ENCODE measurements at places on chromosomes 1 and 21. TPM values are rescaled to one million over a fixed set of nuclear protein-coding genes. Genes with fewer than 3 reads are reported as not detected.
A peak's percentile ranks its signal among the peaks of the same experiment; 100 is the strongest.

GRCh38 chr1:221284028-221284427 lies 404.8 kb downstream of the HLX start:
- DNase-seq: no peak
- H3K27ac ChIP-seq: no peak overlapping the region
- H3K4me3 ChIP-seq: no peak overlapping the region
- H3K36me3 ChIP-seq: no peaks in the 10 kb centered on the region
- H3K4me1 ChIP-seq: no peaks in the 10 kb centered on the region

DNA sequence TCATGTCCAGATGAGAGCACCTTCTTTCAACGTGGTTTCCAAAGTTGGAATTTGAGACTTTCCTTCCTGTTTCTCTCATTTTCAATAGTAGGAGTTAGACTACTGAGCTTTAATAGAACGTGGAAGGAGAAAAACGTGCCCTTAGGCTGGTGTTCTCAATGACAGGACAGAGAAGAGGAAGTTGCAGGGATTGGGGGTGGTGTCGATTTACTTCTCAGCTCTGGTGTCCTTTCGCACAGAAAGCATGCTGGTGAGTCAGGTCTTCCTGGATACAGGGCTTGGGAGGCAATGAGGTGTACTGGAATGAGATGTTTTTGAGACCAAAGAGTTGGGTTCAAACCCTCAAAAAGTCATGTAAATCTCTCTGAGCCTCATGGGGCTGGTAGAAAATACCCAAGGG lies 67.1 kb downstream of the HIVEP3 start:
- no peaks in the 10 kb centered on the region for H3K27me3 ChIP-seq
- H3K36me3 ChIP-seq: peaks cover 10% of the 10 kb centered on the region
- H3K4me1 ChIP-seq: peaks cover 35% of the 10 kb centered on the region
- H3K4me3 ChIP-seq: no peak overlapping the region
- DNase-seq: no peak
- H3K27ac ChIP-seq: no peak overlapping the region

DNA sequence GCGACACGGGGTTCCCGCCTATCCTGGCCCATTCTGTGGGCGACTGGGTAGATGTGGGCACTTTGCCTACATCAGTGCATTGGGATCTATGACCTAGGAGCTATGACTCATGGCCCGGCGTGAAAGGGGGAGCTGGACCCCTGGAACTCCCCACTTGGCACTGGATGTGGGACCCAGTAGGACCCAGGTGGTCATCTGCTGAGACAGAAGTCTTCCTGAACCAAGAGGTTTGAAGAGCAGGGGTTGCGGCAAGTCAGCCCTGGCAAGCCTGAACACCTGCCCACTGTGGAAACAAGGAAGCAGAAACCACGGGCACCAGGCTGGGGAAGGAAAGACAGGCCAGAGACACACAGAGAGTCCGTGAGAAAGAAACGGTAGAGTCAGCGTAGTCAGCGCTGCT lies 656.7 kb downstream of the AJAP1 start:
- no peak overlapping the region for H3K4me3 ChIP-seq
- no peaks in the 10 kb centered on the region for H3K36me3 ChIP-seq
- no peak overlapping the region for H3K27ac ChIP-seq
- peaks cover 4% of the 10 kb centered on the region for H3K27me3 ChIP-seq
- H3K4me1 ChIP-seq: no peaks in the 10 kb centered on the region
- no peak for DNase-seq

GRCh38 chr1:57017200-57017599 lies 51.4 kb upstream of the C8B start:
- no peak for DNase-seq
- H3K27ac ChIP-seq: no peak overlapping the region
- H3K36me3 ChIP-seq: no peaks in the 10 kb centered on the region
- no peaks in the 10 kb centered on the region for H3K4me1 ChIP-seq
- no peaks in the 10 kb centered on the region for H3K27me3 ChIP-seq
- no peak overlapping the region for H3K4me3 ChIP-seq

DNA sequence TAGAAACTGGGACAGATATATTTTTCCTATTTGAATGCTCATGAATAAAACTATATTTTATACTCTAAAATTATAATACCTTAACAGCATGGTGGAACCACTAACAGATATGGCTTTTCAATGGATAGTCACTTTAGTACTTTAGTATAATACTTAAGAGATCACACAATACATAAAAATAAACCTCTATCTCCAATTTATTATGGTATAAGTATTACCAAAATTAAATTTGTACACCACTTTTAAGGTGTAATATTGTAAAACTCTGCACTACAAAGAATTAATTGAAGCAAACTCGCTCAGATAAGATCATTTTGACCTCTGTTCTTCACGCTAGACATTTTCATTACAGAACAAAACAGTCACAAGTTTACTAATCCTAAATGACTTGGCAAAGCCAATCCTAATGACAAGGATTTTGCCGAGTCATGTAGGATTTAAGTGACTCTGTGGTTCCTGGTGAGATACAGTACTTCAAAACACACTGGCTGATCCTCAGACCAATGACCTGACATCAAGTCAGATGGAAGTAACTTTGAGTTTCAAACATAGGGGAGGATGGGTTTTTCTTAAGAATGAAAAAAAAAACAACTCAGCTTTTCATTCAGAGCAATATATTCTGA lies 200.6 kb downstream of the SMYD3 start:
- no peak for DNase-seq
- H3K36me3 ChIP-seq: peaks cover 3% of the 10 kb centered on the region
- no peak overlapping the region for H3K27ac ChIP-seq
- H3K4me3 ChIP-seq: no peak overlapping the region
- no peaks in the 10 kb centered on the region for H3K27me3 ChIP-seq

DNA sequence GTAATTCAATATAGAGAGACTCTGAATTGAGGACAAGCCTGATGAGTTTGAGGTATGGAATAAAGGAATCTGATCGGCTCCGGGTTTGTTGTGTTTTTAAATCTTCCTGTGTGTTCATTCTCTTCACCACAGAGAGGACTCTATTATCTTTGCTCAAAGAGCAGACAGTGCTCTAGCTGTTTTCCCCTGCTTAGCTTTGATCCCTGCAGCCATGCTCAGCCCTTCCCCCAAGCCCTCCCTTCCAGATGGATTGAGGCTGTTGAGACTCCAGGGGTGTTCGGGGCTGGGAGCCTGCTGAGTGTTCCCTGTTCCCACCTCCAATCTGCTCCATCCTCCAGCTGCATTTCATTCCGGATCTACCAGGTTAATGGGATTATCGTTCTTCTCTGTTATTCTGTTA lies 74.2 kb upstream of the CXADR start:
- H3K36me3 ChIP-seq: no peaks in the 10 kb centered on the region
- no peak for DNase-seq
- H3K4me3 ChIP-seq: no peak overlapping the region
- H3K27me3 ChIP-seq: peaks cover 15% of the 10 kb centered on the region
- H3K27ac ChIP-seq: no peak overlapping the region

GRCh38 chr1:213750231-213751063 lies 237.3 kb upstream of the PROX1 start:
- H3K4me1 ChIP-seq: no peaks in the 10 kb centered on the region
- H3K36me3 ChIP-seq: no peaks in the 10 kb centered on the region
- DNase-seq: no peak
- no peak overlapping the region for H3K4me3 ChIP-seq
- H3K27me3 ChIP-seq: no peaks in the 10 kb centered on the region

DNA sequence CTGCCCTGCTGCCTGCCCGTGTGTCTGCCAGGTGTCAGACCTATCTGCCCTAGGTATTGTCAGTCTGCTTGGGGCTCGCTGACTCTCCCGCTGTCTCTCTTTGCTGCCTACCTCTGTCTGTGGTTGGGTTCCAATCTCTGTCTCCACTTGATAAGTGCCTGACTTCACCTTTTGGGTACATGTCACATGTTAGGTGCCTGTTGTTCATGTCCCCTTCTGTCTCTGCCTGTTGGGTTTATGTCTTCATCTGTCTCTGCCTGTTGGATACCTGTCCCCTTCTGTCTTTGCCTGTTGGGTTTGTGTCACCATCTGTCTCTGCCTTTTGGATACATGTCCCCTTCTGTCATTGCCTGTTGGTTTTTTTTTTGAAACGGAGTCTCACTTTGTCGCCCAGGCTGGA lies 14.6 kb downstream of the RPS6KA1 start:
- no peaks in the 10 kb centered on the region for H3K27me3 ChIP-seq
- no peak for DNase-seq
- peaks cover 37% of the 10 kb centered on the region for H3K36me3 ChIP-seq
- peaks cover 86% of the 10 kb centered on the region for H3K4me1 ChIP-seq
- peak overlapping the region; percentile 86 for H3K4me3 ChIP-seq

DNA sequence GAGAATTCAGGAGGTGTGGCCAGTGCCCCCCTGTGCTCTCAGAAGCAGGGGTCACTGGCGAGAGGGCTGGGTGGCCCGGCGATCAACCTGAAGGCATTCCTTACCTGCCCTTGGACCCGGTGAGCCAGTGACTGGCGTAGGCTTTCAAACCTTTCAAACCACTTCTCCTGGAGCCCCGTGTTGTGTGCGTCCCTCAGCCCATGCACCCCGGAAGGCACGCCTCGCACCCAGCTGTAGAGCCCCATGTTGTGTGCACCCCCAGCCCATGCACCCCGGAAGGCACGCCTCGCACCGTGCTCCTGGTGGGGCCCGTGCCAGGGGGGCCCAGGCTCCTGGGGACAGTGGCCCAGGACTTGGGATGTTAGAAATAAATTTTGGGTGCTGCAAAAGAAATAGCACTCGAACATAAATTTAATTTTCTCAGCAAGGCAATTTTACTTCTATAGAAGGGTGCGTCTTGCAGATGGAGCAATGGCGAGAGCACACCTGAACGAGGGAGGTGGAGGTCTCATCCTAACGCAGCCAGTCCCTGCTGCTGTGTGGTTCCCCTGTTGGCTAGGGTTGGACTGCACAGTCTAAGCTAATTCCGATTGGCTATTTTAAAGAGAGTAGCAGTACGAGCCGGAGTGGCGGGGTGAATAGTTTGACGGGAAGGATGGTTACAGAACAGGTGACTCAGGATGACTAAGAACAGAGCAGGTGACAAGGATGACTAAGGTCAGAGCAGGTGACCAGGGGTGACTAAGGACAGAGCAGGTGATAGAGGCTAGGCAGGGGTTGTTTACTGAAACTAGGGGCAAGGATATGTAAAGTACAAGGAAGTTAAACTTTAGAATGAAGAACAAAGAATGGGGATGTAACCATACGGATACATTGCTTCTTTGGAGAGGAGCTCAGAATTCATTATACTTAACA lies 47.4 kb downstream of the PRKCZ start:
- no peaks in the 10 kb centered on the region for H3K27me3 ChIP-seq
- DNase-seq: no peak
- no peaks in the 10 kb centered on the region for H3K4me1 ChIP-seq

GRCh38 chr21:24372506-24372905 lies 1234.8 kb downstream of the MRPL39 start:
- no peaks in the 10 kb centered on the region for H3K27me3 ChIP-seq
- DNase-seq: no peak
- H3K27ac ChIP-seq: no peak overlapping the region
- no peaks in the 10 kb centered on the region for H3K36me3 ChIP-seq
- H3K4me3 ChIP-seq: no peak overlapping the region

The C1orf94 gene
- total RNA-seq: not detected

The LRRN2 gene
- not detected for total RNA-seq

The SLC1A7 gene
- total RNA-seq: not detected

The HTR1D gene
- not detected for total RNA-seq

The MROH9 gene
- total RNA-seq: not detected

The GJA9 gene
- not detected for total RNA-seq

The GNG4 gene
- 109 TPM for total RNA-seq

Data from activated T-helper 1 cell treated with anti-CD3 and anti-CD28 coated beads, Interleukin-12 subunit alpha, Interleukin-12 subunit beta, Interleukin-2, Interleukin-4 antibody, amounts not matched to agents 30 ng/mL and 10 ng/mL and 1 ng/mL, durations not matched to agents 14 hours and 24 hours and 36 hours (primary cell).